Psoas muscle (tissue), 8 donors: ENCODE measurements at places on chromosomes 5 and 9. TPM values are rescaled to one million over a fixed set of nuclear protein-coding genes. Genes with fewer than 3 reads are reported as not detected.

Gene PLPP6
- total RNA-seq, result 2.3 TPM

Gene DMRT3
- not detected for total RNA-seq

Gene FBXL7
- 5.7 TPM for total RNA-seq

- no peaks in the 10 kb centered on the region for H3K36me3 ChIP-seq
- no peak for DNase-seq
- no peak overlapping the region for H3K4me3 ChIP-seq
- H3K4me1 ChIP-seq, result peaks cover 9% of the 10 kb centered on the region
- H3K27me3 ChIP-seq, result no peaks in the 10 kb centered on the region
Observed at GRCh38 chr9:13862654-13863053, 451.3 kb downstream of the NFIB start.

DNA sequence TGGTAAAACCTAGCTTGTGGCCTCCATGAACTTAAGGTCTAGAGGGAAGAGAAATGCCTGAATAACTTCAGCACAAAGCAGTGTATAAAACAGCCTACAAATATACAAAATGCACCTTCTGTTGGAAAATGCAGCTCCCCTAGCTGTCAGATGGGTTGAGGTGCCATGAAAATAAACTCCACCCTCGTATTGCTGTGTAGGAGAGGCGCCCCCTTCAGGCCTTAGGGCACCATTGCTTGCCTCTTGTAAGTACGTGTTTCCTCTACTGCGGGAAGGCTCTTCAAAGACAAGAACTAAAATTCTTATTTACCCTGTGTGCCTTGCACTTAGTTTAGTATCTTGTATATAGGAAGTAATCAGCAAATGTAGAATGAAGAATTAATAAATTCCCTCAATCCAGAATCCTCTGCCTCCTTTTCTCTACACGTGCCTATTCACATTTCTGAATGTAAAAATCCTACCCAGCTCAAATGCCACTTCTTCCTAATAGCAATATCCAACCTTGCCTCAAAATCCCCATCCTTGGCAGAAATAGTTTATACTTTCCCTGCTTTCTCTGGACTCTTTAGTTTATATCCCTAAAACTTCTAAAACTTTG is 393.7 kb upstream of the PDE4D start:
- H3K36me3 ChIP-seq, result no peaks in the 10 kb centered on the region
- H3K27ac ChIP-seq, result no peak overlapping the region
- no peaks in the 10 kb centered on the region for H3K4me1 ChIP-seq
- no peak overlapping the region for H3K4me3 ChIP-seq
- no peak for DNase-seq

GRCh38 chr9:113454914-113455761 is 8.4 kb upstream of the RGS3 start:
- no peaks in the 10 kb centered on the region for H3K27me3 ChIP-seq
- peak overlapping the region; percentile 72 for H3K27ac ChIP-seq
- no peaks in the 10 kb centered on the region for H3K36me3 ChIP-seq
- peak; percentile 41 for DNase-seq
- no peak overlapping the region for H3K4me3 ChIP-seq
- peaks cover 17% of the 10 kb centered on the region for H3K4me1 ChIP-seq

DNA sequence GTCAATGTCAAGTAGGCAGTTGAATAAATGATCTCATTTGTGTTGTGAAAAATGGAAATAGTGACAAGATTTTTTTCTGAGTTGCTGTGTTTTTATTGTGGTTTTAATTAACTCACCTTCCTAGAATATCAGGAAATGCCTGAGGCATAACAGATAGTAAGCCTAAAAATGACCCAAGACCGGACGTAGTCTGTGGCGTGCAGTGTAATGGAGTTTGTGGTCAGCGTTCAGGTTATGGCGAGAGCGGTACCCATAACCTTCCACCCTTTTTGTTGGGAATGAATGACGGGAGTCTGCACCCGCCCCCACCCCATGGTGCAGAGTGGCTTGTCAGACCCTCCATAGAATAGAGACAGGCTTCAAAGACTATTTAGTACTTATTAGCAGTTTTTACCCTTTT is 119.3 kb downstream of the GALNT10 start:
- H3K4me3 ChIP-seq, result no peak overlapping the region
- no peaks in the 10 kb centered on the region for H3K36me3 ChIP-seq
- peaks cover 3% of the 10 kb centered on the region for H3K4me1 ChIP-seq
- H3K27ac ChIP-seq, result no peak overlapping the region

- H3K4me3 ChIP-seq, result no peak overlapping the region
- no peaks in the 10 kb centered on the region for H3K36me3 ChIP-seq
- no peaks in the 10 kb centered on the region for H3K27me3 ChIP-seq
- H3K4me1 ChIP-seq, result no peaks in the 10 kb centered on the region
Observed at GRCh38 chr5:25448190-25448621, 803.4 kb upstream of the CDH10 start.
